Non-pigmented ciliary epithelial cell (primary cell): ENCODE measurements at places on chromosomes 11 and 22.

- no peak for DNase-seq
Measured at GRCh38 chr22:39303358-39303757, 16.1 kb downstream of the RPL3 start.

DNA sequence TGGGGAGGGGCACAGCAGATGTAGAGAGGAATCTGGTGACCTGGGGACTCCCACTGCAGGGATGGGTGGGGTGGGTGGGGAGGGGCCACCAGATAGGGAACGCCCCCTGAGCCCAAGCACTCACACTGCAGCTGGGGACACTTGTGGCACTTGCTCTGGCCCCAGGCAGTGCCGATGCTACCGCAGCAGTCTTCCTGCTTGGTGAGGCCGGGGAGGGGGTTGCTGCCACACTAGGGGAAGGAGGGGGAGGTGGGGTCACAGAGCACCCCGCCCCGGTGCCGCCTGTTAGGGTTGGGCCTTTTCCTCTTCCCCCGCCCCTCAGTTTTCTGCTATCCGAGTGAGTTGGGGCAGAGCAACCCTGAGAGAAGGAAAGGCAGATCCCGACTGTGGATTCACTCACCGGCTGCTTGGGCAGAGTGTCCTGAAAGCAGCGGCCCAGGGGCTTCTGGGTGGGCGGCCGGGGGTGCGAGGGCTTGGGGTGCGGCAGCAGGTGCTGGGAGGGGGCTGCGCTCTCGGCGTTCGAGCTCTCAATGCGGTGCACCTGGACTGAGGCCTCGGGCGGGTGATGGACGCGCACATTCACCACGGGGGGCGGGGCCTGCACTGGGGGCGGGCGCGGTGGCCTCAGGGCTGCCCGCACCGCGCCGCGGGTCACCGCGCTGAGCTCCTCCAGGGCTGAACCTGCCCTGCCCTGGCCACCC, 4.7 kb downstream of the LTBP3 start:
- DNase-seq = no peak

DNA sequence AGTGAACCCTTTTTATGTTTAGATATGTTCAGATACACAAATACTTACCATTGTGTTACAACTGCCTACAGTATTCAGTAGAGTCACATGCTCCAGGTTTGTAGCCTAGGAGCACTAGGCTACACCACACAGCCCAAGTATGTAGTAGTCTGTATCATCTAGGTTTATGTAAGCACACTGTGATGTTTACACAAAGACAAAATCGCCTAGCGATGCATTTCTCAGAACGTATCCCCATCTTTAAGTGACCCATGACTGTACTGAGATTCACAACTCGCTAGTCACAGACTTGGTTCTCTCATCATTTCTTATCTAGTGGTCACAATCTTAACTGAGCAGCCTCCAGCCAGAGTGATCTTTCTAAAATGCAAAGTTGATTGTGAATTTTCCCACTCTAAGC, 119.2 kb downstream of the RASSF10 start:
- no peak for DNase-seq

- no peak for DNase-seq
Measured at GRCh38 chr11:130388607-130389205, 39.7 kb downstream of the ADAMTS8 start.

- DNase-seq = no peak
Measured at GRCh38 chr11:62707277-62707861, at the start of the genes BSCL2 and GNG3. BSCL2 (minus strand) TSS chr11:62707424; CDS start chr11:62707195, 229 bp downstream. GNG3 (plus strand) TSS chr11:62707676; CDS start chr11:62708296, 620 bp downstream.

- DNase-seq = no peak
Measured at GRCh38 chr22:36954251-36955014, 41.0 kb downstream of the CSF2RB start.

DNA sequence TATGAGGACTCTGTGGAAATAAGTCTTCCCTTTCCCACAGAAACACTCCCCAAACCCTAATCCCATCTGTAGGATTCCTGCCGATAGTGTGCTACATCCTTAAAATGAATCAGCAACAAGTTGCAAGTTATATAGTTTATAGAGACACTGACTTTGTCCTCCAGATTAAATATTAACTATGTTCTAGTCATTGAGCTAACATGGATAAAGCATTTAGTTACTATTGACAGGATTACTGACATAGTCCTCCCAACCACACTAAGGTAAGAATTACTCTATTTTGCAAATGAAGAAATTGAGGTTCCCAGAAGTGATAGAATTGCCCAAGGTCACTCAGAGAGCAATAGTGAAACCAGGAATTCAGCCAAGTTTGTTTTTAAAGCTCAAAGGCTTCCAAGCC, 1.9 kb downstream of the OR52M1 start:
- DNase-seq = no peak

GRCh38 chr11:64076758-64077157, 41.0 kb downstream of the FLRT1 start:
- no peak for DNase-seq
